Lower leg skin (tissue), 4 donors: ENCODE measurements at places on chromosomes 6 and 20. TPM values are rescaled to one million over a fixed set of nuclear protein-coding genes. Genes with fewer than 3 reads are reported as not detected.
A peak's percentile ranks its signal among the peaks of the same experiment; 100 is the strongest.

KIFC1 gene
- 9.0 TPM for total RNA-seq

SLC24A3 gene
- total RNA-seq, result 4.6 TPM

CST7 gene
- total RNA-seq, result 1.1 TPM

SIRPB2 gene
- 6.4 TPM for total RNA-seq

FHL5 gene
- total RNA-seq, result 3.5 TPM

PTGIS gene
- 5.5 TPM for total RNA-seq

BNIP5 gene
- not detected for total RNA-seq

XKR7 gene
- not detected for total RNA-seq

GRCh38 chr20:3729378-3729777 lies 3.1 kb upstream of the HSPA12B start:
- no peak for DNase-seq

DNA sequence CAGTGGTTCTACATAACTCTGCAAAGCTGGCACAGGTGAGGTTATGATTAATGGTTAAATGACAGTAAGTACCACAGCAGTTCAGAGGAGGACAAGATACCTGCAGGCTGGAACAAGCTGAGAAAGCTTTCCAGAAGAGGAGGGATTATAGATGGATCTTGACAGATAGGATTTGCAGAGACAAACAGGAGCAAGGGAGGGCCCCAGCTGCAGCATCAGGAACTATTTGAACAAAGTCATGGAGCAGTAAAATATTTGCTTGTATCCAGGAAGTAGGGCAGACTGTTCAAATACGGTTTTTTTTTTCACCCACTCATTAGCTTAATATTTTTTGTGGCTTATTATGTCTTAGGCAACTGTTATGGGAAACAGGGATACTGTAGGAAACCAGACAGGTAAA lies 144.4 kb upstream of the MAN1A1 start:
- DNase-seq, result no peak

- no peak for DNase-seq
Observed at GRCh38 chr6:163960128-163960527, 545.6 kb downstream of the QKI start.

- no peak for DNase-seq
Observed at GRCh38 chr6:120005292-120005976, 655.9 kb upstream of the MAN1A1 start.

GRCh38 chr6:118931436-118931835 lies 3.5 kb downstream of the MCM9 start:
- no peak for DNase-seq

DNA sequence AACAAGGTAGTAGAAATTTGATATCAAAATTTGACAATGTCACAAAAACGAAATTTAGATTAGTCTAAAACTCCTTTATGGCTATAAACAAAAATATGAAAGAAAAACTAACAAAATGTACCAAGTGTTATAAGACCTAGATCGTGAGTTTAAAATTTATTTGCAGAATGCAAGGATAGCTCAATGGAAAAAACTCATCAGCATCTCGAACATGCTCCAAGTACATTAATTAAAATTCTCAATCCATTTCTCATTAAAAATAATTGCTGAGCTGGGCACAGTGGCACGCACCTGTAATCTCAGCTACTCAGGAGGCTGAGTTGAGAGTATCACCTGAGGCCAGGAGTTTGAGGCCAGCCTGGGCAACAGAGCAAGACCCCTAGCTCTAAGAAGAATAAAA lies 70.8 kb downstream of the MAP3K5 start:
- no peak for DNase-seq

GRCh38 chr20:10649797-10650160 lies 24.0 kb downstream of the JAG1 start:
- DNase-seq, result no peak

- DNase-seq, result peak; percentile 19
Observed at GRCh38 chr6:40550202-40551101, 36.7 kb downstream of the LRFN2 start.

DNA sequence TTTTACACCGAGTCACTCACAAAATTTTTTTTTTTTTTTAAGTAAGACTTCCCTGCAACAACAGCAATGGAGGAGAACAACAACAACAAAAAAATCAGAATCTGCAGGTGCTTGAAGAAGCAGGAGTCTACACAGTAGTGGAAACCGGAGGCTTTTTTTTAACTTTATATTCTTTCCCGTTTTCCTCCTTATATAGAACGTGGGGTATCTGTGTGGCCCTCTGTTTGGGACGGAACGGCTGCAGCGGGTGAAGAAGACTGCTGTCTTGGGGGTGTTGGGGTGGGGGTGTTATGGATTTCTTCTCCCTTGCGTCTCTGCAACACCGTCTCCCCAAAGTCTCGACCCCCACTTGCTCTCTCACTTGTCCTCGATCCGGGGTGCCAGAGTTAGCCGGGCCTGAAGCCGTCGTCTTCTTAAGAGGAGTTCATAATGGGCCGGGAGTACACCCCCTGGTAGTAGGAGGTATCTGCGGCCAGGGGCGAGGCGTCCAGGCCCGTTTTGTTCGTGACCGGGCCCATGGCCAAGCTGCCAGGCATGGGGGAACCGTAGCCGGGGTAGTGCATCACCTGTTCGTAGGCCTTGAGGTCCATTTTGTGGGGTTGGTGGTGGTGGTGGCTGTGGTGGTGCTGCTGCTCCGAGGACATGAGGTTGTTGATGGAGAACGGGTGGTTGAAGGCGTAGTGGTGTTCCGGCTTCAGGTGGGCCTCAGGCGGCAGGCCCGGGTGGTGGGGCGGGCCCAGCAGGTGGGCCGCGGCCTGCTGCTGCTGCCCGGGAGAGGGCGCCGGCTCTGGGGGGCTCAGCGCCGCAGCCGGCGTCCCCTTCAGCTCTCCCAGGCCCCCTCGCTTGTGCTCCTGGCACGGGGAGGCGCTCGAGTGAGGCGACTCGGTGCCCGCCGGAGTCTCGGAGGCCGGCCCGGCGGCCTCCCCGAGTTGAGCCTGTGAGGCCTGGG lies 2.7 kb downstream of the FOXA2 start:
- no peak for DNase-seq

DNA sequence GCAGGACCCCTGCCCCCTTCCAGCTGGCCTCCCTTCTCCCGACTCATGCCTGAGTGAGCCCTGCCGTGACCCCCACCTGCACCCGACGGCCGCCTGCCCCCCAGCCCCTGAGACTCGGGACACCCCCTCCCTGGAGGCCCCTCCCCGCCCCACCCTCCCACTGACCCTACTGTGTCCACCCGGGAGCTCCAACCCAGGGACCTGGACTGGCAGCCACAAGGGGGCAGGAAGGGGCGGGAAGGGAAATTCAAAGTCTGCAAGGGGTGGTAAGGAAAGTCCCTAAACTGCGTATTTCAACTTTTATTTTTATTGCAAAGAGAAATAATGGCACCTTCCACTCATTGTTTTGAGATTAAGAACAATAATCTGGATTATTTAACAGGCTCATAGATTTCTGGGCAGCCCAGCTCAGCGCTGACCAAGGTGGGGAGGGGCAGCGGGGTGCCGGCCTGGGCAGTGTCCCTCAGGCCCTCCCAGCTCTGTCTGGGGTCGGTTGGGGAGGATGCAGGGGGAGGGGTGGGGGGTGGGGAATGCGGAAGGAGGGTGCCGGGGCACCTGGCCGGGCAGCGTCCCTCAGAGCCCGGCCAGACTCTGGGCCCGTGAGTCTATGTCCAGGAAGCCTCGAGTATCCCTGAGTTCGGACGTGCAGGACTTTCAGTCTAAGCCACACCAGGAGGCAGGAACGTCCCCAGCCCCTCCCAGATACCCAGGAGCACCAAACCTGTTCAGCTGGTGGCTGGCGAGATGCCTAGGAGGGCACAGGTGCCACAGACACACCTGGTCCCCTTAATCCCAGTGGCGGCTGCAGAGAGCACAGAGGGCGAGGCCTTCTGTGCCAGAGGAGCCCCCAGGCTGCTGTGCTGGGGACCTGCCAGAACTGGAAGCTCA lies 1.3 kb upstream of the PTK6 start:
- DNase-seq, result no peak

GRCh38 chr6:166784691-166785090 lies 157.6 kb upstream of the RPS6KA2 start:
- DNase-seq, result peak; percentile 29

DNA sequence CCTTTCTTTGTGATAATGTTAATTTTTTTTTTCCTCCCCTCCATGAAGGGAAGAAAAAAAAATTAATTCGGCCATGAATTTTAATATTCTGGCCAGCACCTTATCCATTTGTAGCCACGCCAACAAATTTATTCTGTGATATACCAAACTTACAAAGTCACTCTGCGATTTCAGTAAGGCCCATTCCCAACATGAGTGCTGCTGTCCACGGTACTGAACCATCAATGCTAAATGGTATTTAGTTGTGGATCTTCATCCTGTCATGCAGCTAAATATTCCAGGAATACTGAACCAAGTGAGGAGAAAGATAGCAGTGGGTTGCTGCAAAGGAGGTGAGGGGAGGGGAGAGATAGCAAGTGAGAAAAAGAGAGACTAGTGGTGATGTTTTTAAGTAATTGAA lies 19.5 kb upstream of the RSPH4A start:
- no peak for DNase-seq

- DNase-seq, result no peak
Observed at GRCh38 chr6:121816361-121816760, 380.9 kb downstream of the GJA1 start.

DNA sequence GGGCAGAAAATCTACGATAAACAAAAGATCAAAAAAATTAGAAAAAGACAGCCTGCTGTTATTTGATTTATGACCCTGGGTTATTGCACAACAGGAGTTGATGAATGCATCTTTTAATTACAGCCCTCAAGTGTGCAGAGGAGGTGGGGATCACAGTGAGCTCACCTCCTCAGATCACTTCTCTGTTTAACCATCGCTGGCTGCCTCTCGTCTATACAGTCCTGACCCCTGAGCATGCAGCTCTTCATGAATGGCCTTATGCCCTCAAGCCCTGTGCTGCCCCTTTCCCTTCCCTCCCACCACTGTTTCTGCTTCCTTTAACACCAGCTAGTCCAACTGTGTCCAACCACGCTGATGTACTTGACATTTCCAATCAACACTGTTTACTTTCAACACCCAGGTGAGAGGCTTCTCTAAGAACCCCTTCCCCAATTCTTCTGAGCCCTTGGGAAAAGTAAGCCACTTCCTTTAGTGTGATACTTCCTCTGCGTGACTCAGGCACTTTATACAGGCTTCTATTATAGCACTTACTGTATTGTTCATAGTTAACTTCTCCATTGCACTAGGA lies 60.6 kb upstream of the RIPOR2 start:
- DNase-seq, result no peak

DNA sequence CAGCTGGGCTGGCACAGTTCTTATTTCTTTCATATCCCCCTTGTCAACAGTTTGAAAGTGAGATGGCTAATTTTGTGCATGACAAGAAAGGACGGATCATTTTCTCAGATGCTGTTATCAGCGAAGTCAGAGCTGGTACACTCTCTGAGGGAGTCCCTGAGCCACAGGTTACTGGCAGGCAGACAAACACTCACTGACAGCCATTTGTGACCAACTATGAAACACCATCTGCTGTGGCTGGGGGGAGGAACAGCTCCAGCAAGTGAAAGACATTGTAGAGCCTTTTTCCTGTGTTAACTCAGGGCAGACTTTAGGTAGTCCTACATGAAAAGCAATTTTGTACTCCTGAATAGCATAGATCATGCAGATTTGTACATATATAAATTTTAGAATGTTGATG lies 22.2 kb downstream of the OLIG3 start:
- no peak for DNase-seq

DNA sequence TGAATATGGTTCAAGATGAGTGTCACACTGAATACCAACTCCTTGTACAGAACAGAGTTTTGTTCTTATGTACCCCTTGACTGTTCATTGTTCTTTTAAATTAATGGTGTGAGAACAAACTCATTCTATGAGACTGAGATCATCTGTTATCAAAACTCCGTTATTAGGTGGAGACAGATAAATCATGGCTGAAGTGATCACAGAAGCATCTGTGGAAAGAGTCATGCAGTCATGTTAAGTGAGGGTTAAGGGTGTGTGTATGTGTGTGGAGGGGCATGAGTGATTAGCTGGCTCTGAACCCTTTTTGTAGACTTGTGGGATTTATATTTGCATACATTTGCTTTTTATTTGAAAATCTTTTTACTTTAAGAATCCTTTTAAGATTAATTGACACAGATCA lies 24.7 kb downstream of the ADGRG6 start:
- DNase-seq, result no peak

- DNase-seq, result no peak
Observed at GRCh38 chr20:10672624-10673127, 1.1 kb downstream of the JAG1 start.

GRCh38 chr6:99905209-99906106 lies 88.6 kb downstream of the MCHR2 start:
- no peak for DNase-seq

DNA sequence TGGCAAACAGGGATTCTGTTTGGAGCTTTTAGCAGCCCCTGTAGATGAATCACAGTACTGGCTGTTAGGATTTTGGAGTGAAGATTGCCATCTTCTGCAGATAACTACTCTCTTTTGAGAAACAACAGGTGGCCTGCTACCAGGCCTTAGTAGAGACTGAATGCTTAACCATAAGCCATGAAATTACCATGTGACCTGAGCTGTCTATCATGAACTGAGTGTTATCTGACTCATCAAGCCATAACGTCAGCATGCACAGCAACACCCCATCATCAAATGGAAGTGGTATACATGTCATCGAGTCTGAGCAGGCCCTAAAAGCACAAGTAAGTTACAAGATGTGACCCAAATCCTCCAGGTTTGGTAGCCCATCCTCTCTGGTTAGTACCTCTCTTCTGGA lies 132.6 kb downstream of the GPR63 start:
- no peak for DNase-seq

- no peak for DNase-seq
Observed at GRCh38 chr20:15547119-15547518, 1026.1 kb downstream of the KIF16B start.
